Brain (organoid and tissue), 16 donors: ENCODE measurements at places on chromosomes 1 and 21.
A peak's percentile ranks its signal among the peaks of the same experiment; 100 is the strongest.

- no peak for DNase-seq
Measured at GRCh38 chr1:213985209-213986019, 2.4 kb upstream of the PROX1 start.

GRCh38 chr1:54399765-54400164 lies 6.4 kb downstream of the SSBP3 start:
- no peak for DNase-seq

- DNase-seq = no peak
Measured at GRCh38 chr1:52239708-52240001, 97.8 kb downstream of the ZFYVE9 start.

DNA sequence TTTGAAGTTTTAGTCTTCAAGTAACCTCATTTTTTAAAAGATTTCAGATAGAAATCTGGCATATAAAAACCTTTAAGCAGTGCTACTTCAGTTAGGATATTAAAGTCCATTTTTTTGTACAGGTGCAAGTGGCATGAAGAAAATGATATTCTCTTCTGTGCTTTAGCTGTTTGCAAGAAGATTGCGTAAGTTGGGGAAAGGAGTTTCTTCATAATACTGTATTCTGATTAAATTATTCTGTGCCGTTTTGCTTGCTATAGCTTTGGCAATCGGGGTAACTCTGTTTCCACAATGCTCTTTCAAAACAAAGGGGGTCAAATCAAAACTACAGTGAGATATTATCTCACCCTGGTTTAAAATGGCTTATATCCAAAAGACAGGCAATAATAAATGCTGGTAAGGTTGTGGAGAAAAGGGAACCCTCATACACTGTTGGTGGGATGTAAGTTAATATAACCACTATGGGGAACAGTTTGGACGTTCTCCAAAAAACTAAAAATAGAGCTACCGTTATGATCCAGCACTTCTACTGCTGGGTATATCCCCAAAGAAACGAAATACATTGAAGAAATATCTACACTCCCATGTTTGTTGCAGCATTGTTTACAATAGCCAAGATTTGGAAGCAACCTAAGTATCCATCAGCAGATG lies 27.1 kb downstream of the MAEL start:
- DNase-seq = no peak

DNA sequence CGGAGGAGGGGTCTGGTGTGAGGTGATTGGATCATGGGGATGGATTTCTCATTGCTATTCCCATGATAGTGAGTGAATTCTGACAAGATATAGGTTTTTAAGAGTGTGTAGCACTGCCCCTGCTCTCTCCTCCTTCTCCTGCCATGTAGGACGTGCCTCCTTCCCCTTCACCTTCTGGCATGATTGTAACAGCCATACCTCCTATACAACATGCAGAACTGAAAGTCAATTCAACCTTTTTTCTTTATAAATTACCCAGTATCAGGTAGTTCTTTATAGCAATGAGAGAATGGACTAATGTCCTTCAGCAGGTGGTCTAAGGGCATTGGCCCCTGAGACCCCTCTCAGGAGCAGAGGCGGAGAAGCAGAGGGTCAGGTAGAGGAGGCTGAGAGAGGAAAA lies 168.7 kb upstream of the ETV3 start:
- DNase-seq = no peak

DNA sequence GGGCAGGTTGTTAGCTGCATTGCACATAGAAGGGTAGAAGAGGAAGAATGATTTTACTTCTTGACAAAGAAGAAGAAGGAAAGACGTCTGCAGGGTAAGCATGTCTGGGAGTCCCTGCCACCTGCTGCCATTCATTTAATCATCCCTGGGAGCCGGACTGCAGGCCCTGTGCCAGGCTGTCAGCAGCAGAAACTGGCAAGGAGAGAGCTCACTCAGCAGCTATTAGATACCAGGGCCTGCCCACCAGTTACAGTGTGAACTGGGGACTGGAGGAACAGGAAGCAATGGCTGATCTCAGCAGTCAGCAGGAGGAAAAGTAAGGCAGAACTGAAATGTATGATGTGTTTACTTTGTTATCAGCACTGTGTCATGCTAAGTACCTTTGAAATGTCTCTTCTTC lies 75.7 kb upstream of the C1orf87 start:
- DNase-seq = peak; percentile 62

DNA sequence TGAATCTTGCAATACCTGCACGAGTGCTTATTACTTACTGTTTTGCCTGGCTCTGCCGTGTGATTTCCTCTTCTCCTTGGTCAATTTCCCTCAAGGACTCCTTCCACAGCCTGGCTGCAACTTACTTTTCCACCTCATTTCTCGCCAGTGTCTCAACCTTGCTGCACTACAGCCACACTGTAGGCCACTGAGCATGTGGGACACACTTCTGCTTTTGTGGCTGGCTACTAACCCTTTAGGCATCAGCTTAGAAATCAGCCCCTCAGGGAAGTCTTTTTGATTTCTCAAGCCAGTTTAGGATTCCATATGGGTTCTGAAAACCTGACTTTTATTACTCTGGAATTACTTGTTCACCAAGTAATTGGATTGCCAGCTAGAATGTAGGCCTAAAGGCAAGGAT lies 5.2 kb upstream of the DMRTB1 start:
- DNase-seq = no peak

DNA sequence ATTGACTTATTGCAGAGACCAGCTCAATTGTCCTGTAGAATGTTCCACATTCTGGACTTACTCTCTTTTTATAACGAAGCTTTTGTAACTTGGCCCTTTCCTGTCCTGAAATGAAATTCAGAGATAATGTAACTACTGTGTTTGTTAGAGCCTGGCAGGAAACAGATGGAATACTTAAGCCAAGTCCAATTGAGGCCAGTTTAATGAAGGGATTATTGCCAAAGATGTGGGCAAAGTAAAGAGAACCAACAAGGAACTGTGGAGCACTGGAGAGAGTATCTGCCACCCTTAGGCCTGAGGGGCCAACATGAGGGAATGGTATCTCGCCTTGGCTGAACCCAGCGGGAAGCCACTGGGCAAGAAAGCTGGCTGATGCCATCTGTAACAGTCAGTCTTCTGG lies 32.9 kb downstream of the MFSD2A start:
- no peak for DNase-seq

DNA sequence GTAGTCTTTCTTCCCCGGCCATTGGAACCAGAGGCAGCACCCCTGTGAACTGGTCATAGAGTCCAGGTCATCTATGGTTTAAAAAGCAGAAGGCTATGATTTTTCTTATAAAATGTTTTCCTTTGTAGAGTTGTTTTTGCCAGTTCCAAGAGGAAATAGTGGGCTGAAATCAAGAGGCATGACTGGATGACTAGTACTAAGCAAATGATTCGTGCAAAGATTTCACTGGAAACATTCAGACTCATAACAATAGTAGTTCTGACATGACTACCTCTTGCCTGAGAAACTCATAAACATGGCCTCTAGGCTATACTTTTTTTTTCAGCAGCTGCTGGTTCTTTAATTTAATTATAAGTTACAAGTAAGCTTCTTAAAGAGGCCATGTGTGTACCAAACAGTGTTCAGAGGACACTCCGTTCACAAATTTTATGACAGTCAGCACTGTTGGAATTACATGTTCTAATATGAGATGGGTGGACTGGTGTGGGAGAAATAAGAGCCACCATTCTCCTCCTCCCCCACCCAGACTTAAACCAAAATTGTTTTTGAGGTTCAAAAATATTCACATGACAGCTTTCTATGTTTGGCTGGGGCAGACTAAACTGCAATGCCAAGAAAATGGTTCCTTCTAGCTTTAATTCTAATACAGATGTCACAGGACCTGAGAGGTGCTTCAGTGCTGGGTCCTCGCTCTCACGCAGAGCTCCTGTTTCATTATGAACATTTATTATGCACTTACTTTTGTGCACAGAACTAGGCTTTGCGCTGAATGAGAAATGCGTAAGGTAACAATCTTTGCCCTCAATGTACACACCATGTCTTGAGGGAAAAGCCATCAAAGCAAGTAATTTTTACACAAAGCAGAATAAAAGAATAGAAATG lies 147.5 kb downstream of the ZC3H11B start:
- DNase-seq = no peak

- no peak for DNase-seq
Measured at GRCh38 chr1:172671591-172671990, 12.7 kb downstream of the FASLG start.

GRCh38 chr1:161287482-161288054 lies 22.2 kb downstream of the MPZ start:
- no peak for DNase-seq

DNA sequence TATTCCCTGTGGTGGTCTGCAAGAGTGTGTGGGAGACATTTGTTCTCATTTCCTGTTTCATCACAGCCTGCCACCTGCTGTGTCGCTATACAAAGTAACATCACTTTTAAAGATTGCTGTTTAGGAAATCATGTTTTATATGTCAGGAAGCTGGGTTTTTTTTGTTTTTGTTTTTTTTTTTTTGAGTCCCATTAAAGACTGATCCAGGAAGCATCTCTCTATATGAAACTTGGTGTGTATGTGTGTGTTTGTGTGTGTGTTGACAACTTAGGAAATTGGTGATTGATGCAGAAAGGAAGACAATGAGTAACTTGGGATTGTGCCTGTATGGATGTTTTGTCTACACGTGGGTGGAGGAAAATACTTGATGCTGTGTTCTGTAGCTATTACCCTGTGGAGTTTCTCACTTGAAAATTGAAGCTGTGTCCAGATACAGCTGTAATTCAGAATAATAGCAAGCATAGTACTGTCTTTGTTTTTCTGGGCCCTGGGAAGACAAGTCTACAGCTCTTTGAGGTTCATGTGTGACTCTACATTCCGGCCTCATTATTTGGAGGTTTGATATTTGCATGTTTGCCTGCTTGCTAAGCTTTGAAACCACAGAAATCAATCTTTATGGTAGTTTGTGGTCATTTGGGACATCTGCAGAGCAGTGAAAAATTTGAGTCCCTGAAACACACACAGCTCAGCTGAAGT lies 47.9 kb downstream of the LAMC1 start:
- DNase-seq = no peak

DNA sequence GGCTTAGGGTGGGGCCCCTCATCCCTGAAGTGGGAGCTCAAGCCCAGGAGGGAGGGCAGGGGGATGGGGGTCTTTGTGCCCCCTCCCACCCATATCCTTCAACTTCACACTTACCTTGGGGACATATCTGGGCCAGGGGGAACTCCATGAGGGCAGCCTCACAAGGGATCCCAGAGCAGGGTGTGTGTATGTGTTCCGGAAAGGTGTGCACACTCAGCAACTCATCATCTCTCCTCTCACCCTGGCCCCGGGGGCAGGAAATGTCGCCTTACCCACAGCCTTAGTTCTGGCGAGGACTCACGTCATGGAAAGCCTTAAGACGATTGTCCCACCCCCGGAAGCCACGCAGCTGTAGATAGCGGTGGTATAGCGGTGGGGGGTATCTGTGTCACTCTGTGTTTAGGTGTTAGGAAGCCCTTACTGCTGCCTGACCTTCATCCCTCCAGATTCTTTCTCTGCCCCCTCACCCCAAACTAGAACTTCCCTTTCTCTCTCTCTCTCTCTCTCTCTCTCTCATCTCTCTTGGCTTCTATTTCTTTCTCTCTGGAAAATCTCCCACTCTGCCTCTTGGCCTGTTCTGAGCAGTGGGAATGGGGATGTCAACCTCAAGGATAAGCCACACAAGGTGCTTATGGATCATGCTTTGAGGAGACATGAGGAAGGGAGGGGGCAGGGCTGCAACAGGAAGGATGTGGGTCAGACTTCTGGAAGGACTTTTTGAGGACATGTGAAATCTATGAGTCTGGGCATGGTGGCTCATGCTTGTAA lies at the start of gene SH2D2A:
TSS of gene SH2D2A (minus strand) at position 288 of the 768 bp plus-strand sequence. CDS start at position 148, 140 bp downstream.
- no peak for DNase-seq

- no peak for DNase-seq
Measured at GRCh38 chr1:107804741-107805140, 160.2 kb downstream of the VAV3 start.

DNA sequence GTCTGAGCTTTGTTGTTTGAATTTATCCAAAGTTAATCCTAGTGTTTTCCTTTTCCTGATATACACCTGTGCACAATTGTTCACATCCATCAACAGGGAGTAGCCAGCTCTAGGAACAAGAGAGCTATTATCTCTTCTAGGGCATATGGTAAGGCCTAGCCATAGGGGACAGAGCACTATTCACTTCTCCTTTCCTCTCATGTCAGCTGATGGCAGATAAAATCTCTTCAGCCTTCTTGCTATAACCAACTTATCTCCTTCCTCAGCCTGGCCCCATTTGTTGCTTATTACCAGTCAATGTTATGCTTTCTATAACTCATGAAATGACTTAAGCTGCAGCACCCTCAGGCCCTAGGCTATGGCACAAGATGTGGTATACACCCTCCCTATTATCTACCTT lies 38.9 kb downstream of the PATJ start:
- DNase-seq = no peak

- DNase-seq = no peak
Measured at GRCh38 chr1:200206340-200206739, 178.8 kb downstream of the NR5A2 start.

DNA sequence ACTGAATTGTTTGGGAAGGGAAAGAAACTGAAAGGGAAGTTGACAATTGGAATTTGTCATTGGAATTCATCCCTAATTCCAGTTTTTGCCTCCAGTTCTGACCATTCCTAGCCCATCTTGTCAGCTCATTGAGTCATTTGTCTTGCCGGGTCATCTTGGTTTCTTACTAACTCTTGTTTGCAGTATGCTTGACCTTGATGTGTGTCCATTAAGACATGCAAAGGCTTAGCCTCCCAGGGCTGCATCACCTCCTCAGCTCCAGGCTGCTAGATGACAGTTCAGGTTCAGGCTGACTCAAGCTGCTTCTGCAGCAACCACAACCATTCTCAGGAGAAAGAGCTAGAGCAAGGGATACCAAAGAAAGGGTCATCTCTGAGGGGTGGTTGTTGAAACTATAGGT lies 151.3 kb upstream of the PTGFR start:
- DNase-seq = no peak
